ENCODE measurements at places on chromosomes 4 and X.

DNA sequence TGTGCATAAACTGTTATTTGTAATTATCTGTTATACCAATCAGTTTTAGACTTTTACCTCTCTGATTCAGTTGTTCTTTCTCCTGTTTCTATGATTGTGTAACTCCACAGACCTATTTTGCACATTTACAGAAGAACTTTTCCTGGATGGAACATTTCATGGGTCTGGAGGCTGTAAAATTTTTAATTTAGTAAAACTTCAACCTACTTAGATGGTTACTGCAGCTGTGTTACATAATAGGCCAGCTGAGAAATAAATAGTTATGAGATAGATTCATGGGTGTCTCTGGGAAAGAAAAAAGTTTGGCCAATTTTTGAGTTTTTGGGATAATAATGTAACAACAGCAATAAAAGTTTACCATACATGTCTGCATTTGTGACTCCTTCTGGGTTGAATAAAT lies 253.5 kb downstream of the ARHGAP24 start:
- DNase-seq = no peak

DNA sequence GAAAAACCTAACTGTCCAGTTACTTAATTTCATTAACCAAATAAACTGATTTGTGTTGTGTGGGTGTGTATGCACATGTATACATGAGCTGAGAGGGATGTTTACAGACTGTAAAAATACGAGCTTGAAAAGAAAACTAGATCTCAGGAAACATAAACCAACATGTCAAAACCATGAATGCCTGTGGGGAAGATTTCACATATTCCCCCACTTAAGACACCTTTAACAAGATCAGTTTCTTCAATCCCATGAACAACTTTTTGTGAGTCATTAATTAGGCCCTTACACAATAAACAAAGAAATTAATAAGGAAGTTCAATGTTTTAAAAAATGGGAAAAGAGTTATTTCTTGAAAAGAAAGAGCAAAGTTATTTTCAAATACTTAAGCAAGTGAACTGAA lies 170.8 kb downstream of the ZNF674 start:
- no peak for DNase-seq

GRCh38 chr4:68249434-68249833 lies 3.9 kb upstream of the TMPRSS11B start:
- DNase-seq = no peak

DNA sequence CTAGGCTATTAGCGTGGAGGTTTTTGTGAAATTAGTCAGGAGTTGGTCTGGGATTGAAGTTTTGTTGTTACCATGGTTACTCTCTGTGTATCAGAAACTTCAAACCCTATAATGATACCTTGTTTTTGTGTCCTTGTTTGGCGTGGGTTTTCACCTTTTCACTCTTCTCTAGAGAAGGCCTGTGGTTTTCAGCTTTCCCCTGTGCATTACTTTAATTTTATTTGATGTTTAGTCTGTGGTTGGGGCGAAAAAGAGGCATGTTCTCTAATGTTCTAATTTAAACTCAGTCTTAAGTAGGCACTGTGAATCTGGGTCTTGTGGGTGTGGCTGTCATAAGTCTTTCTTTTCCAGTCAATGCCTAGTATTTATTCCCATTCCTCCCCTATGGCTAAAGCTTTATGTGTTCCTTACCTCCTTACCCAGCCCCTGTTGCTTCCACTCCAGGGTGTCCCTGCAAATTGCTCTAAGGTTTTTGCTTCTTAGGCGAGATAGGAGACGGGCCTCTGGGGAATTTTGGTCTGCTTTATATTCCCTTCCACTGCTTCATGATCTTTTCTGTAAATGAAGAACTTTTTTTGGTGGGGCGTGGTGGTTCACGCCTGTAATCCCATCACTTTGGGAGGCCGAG lies 326.3 kb upstream of the ZCCHC13 start:
- DNase-seq = no peak

DNA sequence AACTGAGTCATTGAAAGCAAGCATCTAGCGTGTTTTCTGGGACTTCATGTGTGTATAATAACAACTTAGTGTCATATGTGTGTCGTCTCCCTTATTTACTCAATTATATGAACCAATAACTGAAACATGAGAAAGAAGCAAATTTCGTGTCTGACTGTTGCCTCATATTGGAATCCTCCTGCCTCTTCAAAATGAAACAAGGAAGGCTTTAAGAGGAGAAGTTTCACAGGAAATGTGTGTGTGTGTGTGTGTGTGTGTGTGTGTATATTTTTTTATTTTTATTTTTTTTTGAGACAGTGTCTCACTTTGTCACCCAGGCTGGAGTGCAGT lies 145.8 kb upstream of the SFRP2 start:
- DNase-seq = no peak

DNA sequence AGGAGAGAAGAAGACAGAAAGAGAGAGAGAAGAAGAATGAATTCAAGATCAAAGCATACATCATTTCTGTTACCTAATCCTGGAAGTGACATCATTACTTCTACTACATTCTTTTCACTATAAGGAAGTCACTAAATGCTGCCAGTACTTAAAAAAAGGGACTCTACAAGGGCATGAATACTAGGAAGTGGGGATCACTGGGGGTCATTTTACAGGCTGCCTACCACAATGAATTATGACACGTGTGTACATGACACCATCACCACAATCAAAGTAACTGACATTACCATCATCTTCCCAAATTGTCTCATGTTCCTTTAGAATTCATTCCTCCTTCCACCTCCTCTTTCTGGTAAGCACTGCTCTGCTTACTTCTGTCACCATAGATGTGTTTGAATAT lies 227.0 kb downstream of the CPE start:
- no peak for DNase-seq

DNA sequence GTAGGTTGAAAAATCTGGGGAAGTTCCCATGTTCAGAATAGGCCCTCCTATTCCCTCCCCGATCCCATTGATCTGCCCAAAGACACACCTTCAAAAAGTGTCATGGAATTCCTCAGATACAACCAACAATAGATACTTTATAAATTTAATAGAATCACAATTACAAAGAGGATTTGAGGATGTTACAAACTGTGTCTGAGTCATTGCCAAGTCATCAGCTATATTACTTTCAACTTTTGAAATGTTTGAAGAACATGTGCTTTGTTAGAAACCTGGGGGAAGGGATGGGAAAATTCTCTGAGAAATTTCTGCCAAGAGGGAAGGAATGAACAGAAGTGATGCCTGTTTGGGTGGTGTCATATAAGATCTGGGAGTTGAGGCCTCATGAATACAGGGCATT lies 46.7 kb downstream of the KCNIP4 start:
- no peak for DNase-seq

DNA sequence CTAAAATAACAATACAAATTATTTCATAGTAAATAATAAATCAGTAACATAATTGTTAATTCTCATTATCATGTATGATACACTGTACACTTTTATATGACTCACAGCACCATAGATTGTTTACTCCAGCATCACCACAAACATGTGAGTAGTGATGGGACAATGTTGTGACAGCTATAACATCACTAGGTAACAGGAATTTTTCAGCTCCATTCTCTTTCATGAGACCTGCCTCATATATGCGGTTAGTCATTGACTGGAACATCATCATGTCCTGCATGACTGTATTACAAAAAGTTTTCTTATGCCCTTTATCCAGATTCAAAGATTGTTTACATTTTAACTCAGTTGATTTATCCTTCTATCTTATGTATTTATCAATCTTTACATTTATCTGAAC lies 1530.0 kb downstream of the PCDH18 start:
- DNase-seq = no peak

- DNase-seq = no peak
Measured at GRCh38 chr4:29309050-29309449, 1411.1 kb upstream of the PCDH7 start.

- DNase-seq = no peak
Measured at GRCh38 chr4:8666581-8666980, 74.0 kb downstream of the CPZ start.

GRCh38 chr4:22678940-22679854 lies 13.5 kb upstream of the GBA3 start:
- no peak for DNase-seq

DNA sequence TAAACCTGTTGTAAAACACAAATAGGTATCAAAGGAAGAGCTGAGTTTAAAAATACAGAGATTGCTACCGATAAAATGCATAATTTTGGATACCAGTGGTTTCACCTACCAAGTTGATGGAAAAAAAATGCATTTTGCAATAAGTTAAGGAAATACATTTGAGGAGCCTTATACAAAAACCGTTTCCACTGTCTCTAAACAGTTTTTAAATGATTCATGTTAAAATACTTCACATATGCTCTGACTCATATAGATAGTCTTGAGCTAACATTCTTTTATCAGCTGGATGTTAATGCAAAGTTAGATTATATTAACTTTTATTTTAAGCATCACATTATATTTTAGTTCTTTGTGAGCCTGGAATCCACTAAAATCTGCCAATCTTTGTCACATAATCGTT lies 50.6 kb upstream of the ANKRD17 start:
- DNase-seq = no peak

- peak; percentile 71 for DNase-seq
Measured at GRCh38 chr4:88007304-88008121, at the start of gene PKD2. TSS of gene PKD2 (plus strand) at chr4:88007635. CDS start at chr4:88007734, 99 bp downstream.

GRCh38 chrX:134525086-134525792 lies 65.3 kb downstream of the HPRT1 start:
- no peak for DNase-seq

DNA sequence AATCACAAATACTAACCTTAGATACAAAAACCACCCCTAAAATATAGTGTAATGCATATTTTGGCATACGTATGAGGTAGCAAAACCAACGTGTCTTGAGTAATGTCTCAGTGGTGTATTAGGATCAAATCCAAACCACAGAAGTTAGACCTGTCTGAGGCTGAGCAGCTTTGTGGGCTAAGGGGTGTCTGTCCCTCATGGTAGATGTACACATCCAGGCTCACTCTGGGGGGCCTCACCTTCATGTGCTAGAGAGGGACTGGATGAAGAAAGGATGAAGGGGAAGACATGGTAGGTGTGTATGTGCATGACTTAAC lies 188.0 kb upstream of the TBC1D9 start:
- DNase-seq = no peak

- DNase-seq = peak; percentile 22
Measured at GRCh38 chrX:150587585-150588503, 19.4 kb downstream of the MTM1 start.
